MG63 (cell line): ENCODE measurements at places on chromosomes 3 and 15. TPM values are rescaled to one million over a fixed set of nuclear protein-coding genes. Genes with fewer than 3 reads are reported as not detected.

Gene C3orf22
- total RNA-seq: not detected in 2 replicates

Gene GCSAM
- total RNA-seq: not detected in 2 replicates

Gene FEZF2
- not detected in 2 replicates for total RNA-seq

Gene LOXL1
- total RNA-seq: 206 and 224 TPM in 2 replicates

Gene CA12
- 4.7 and 4.8 TPM in 2 replicates for total RNA-seq
